ENCODE measurements at places on chromosomes 7 and 10.
A peak's percentile ranks its signal among the peaks of the same experiment; 100 is the strongest.

DNA sequence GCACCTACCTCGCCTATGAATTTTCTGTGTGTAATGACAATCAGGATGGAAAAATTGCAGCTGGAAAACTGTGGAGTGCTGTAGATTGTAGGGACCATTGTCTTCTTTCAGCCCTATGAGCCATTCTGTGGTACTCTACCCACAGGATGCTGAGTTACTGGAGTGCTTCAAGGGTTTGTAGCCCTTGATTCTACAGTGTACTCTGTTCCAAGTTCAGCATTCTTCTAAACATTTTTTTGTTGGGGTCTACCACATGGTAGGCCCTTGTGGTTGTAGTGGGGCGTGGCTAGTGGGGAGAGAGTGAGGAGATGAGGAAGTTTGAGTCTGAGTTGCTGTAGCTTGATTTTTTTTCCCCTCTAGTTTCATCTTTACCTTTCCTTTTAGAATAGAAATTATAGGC is 33.5 kb downstream of the REEP3 start:
- DNase-seq = no peak

- no peak for DNase-seq
These were observed 241.7 kb downstream of the TMEM26 start for GRCh38 chr10:61211468-61211867.

- no peak for DNase-seq
These were observed 107.5 kb upstream of the DNAJB12 start for GRCh38 chr10:72462261-72462660.

GRCh38 chr7:88046839-88047573 is 113.0 kb downstream of the ADAM22 start:
- DNase-seq = no peak

GRCh38 chr7:45136106-45137060 is 21.2 kb upstream of the RAMP3 start:
- DNase-seq = peak; percentile 52

GRCh38 chr7:6007386-6007785 is 1.5 kb downstream of the PMS2 start:
- no peak for DNase-seq

- no peak for DNase-seq
These were observed 70.6 kb downstream of the STEAP1B start for GRCh38 chr7:22429386-22429785.

DNA sequence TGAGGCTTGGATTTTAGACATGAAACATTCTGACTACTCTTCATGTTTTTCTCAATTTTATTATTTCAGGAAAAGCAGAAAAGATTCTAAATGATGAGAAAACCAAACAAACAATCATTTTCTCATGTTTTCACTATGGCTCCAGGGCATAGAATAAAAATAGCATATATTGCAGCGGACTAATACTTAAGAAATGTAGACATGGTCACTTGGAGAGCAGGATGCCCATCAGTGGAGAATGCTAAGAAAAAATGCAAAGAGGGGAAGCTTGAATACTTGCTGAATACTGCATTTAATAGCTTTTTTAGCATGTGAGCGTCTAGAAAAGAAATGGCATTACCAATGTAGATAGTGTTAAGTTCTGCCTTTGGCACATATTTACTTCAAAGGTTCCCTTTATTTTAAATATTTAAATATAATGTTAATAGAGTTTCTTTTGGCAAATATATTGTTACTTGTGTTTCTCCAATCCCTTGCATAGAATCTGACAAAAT is 107.9 kb downstream of the PPP1R17 start:
- DNase-seq = no peak

DNA sequence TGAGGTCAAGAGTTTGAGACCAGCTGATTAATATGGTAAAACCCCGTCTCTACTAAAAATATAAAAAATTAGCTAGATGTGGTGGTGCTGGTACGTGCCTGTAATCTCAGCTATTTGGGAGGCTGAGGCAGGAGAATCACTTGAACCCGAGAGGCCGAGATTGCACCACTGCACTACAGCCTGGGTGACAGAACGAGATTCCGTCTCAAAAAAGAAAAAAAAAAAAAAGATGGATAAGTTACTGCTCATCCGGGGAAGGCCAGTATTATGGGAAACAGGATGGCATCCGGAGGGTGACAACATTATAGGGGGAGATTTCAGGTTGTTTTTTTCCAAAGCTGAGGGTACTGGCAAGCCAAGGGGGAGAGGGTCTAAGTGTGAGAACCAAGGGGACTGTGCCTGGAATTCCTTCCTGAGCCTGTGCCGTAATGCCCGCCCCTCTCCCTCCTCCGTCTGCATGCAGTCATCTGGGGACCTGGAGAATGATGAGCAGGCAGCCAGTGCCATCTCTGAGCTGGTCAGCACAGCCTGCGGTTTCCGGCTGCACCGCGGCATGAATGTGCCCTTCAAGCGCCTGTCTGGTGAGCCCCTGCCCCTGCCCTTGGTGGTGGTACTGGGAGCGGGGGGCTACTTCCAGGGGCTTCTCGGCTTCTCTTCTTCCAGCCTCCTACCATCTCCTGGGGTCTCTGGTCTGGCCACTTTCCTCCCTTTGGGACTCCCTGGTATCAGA is 4.4 kb downstream of the LAMTOR4 start:
- no peak for DNase-seq

- DNase-seq = no peak
These were observed 163.7 kb downstream of the SEMA3D start for GRCh38 chr7:85023066-85023712.

GRCh38 chr7:65444899-65445823 is 71.5 kb downstream of the ZNF92 start:
- DNase-seq = peak; percentile 70

GRCh38 chr7:95046494-95047240 is 139.3 kb downstream of the PPP1R9A start:
- DNase-seq = peak; percentile 20

DNA sequence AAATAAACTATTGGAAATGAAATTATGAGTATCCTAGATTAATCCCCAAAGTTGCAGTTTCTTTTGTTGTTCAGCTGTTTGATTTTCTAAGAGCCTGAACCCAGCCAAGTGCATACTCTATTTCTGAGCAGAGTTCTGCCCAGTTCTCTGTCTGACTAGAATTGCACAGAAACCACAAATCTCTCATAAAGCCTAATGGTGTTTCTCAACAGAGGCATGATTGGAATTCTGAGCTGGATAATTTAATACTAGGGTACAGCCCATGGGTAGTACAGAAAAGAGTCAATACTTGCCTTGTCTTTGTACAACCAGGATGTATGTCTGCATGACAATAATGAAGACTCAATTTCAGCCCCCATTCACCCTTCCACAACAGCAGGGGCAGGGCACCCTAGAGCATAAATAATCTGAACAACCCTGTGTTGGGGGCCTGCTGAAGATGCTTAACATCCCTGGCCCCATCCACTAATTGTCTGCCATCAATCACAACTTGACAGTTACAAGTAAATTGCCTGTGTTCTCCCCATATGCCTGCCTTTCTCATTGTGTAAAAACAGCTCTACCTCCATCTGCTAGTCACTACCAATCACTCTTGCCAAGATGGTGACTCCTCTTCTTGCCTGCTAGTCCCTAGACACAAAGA is 114.4 kb downstream of the NPSR1 start:
- no peak for DNase-seq

DNA sequence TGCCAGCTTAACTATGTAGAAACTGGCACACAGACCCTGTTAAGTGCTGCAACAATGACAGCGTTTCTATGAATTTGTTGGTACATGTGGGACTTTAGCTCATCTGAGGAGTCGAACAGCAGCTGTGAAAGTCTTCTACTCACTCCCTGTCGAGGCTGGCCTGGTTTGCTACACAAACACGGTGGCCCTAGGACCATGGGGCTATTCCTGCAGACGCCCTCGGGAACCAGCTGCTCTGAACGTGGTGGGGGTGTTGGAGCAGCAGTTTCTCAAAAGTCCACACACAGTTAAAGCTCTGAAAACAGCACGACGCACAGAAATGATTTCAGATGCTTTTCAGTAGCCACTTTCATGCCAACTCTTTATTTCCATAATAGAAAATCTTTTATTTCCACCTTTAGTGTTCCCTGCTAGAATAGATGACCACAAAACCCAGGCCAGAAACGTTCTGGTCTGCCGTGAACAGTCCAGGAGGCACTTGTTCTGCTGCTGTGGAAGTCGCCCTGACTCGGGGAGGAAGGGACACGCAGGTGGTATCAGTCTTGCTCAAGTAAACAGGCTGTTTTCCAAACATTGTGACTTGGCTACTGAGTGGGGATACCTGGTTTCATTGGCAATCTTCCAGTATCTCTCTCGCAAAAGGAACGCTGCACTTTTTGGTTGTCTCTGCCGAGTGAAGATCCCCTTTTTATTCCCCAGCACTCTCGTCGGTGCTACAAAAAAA is 21.5 kb downstream of the GUSB start:
- DNase-seq = no peak

- no peak for DNase-seq
These were observed 679.4 kb upstream of the C7orf33 start for GRCh38 chr7:147911201-147911601.

DNA sequence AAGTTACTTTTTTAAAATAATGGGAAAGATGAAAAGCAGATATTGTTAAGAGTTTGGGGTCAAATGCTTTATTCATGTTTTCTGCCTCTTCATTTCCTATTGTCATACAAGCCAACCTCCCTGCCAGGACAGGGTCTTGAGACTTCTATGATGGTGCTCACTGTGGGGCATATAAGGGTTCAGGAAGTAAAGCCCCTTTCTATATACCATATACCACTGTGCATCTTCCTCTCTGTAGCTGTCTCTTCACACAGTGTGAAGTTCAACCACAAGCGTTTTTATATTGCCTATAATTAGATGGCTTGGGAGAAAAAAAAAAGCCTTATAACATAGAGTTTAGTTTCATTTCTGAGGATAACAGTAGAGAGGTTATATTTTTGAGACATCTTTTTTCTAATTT is 389.8 kb upstream of the SORCS1 start:
- no peak for DNase-seq

DNA sequence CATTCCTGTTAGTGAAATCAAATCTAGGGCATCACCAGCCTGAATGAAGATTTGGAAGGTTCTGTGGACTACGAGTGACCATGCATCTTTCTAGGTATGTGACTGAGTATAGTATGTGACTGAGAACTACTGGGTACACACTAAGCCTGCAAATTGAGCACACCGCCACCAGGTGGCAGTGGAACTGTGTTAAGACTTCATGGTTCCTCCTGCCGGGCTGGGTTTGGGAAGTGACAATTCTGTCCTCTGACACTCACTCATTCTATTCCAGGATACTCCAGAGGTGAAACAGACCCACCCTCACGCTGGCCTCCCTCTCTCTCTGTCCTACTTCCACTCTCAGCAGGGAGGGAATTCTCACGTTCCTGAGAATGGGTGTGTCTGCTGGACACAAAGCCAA is 84.0 kb upstream of the TMEM248 start:
- no peak for DNase-seq

DNA sequence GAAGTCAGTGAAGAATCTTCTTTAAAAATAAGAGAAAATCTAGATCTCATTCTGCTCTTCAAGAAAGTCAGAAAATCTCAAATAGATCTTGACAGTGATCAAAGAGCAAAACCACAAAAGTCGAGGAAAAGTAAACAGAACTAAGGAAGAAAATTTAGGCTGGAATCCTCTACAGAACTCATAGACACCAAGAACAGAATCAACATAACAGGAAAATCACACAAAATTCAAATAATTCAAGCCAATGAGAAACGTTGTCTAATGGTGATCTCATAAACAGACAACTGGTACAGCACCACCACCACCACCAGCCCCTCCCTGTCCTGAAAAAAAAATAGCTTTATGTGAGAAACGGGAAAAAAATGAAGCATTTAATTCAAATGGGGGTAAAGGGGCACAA is 6.9 kb downstream of the ITGB1 start:
- no peak for DNase-seq

DNA sequence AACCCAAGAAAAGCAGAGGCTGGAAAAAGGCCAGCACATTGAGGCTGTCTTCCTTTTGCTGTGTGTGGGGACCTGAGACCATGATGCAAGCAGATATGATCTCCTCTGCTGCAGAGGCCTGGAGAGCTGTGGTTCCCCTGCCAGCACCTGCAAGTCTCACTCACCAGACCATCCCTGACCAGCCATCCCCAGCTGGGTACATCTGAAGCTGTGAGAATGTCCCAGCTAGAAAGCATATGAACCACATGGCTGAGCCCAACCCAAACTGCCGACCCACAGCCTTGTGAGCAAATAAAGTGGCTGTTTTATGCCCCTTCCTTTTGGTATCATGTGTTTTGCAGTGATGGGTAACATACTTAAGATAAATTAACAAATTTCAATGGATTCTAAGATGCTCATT is 114.9 kb downstream of the DYNC2I1 start:
- DNase-seq = no peak

- no peak for DNase-seq
These were observed 2.4 kb downstream of the CDK6 start for GRCh38 chr7:92833766-92834506.

DNA sequence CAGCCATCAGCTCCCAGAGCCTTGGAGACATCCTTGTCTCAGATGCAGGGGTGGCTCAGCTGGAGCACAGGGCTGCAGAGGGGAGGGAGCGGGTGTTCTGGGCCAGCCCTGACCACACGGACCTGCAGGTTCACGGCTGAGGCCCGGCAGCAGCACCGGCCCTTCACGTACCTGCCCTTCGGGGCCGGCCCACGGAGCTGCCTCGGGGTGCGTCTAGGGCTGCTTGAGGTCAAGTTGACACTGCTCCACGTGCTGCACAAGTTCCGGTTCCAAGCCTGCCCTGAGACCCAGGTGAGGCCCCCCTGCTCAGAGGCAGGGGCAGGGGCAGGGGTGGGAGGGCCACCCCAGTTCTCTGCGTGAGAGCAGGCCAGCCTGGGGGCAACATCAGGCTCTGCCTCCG is 45.2 kb downstream of the PARP12 start:
- DNase-seq = no peak

DNA sequence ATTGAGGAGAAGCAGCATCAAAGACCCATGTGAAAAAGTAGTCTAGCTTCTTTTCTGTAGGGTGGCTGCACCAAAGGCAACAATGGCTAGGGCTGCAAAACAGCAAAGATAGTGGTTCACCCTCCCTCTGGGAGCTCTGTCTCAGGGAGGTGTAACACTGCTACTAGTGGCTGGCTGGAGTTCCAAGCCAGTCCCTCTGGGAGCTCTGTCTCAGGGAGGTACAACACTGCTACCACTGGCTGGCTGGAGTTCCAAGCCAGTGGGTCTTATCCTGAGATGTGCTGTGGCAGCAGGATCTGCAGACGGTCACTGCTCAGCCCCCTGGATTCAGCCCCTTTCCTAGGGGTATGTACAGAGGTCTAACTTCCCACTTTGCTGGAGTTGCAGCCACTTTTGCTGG is 37.9 kb upstream of the TMEM140 start:
- no peak for DNase-seq

DNA sequence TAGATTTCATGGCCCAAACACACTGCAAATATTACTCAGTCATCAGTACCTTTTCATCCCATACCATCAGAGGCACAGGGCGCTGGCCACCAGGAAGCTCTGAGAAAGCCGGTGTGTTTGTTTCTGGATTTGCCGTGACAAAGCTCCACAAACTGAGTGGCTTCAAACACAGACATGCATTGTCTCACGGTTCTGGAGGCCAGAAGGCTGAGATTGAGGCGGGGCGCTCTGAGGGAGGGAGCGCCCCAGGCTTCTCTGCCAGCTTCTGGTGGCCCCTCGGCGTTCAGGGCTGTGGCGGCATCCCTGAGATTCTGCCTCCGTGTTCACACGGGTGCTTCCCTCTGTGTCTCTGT is 3.7 kb upstream of the TTYH3 start:
- no peak for DNase-seq

- no peak for DNase-seq
These were observed 220.0 kb upstream of the DPP6 start for GRCh38 chr7:153832160-153832559.

GRCh38 chr10:79437111-79437814 is 8.2 kb downstream of the ZCCHC24 start:
- no peak for DNase-seq

- no peak for DNase-seq
These were observed 244.8 kb upstream of the NFE2L3 start for GRCh38 chr7:25907214-25907613.
